Cardiac muscle cell (in vitro differentiated cells and primary cell): ENCODE measurements at places on chromosomes 11 and 22. TPM values are rescaled to one million over a fixed set of nuclear protein-coding genes. Genes with fewer than 3 reads are reported as not detected.

GPHA2 gene
- not detected in 2 replicates for total RNA-seq

- no peak for DNase-seq
Observed at GRCh38 chr11:20014067-20014402, 146.2 kb downstream of the DBX1 start.

BDNF gene
- total RNA-seq, result 0.36 and 0.70 TPM in 2 replicates

UBQLNL gene
- total RNA-seq, result 0.92 and 3.4 TPM in 2 replicates

GRCh38 chr11:61581931-61582330 lies 1.1 kb upstream of the SYT7 start:
- DNase-seq, result no peak

GRCh38 chr22:49183826-49184216 lies 643.9 kb downstream of the BRD1 start:
- no peak for DNase-seq

DNA sequence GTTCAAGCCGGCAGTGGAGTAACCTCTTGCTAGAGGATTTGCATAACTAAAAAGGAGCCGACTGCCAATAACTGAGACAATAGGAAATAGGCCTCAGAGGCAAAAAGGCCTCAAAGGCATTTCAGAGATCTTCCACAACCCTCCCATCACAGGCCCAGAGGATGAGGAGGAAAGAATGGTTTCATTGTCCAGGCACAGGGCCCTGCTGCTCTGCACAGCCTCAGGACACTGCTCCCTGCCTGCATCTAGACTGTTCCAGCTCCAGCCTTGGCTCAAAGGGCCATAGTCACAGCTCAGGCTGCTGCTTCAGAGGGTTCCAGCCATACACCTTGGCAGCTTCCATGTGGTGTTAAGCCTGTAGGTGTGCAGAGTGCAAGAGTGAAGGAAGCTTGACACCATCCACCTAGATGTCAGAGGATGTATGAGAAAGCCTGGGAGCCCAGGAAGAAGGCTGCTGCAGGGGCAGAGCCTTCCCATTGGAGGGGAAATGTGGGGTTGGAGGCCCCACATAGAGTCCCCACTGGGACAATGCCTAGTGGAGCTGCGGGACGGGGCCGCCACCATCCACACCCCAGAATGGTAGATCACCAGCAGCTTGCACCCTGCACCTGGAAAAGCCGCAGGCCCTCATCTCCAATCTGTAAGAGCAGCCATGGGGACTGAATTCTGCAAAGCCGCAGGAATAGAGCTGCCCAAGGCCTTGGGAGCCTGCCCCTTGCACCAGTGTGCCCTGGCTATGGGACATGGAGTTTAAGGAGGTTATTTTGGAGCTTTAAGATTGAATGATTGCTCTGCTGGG lies 8.2 kb upstream of the LRP5 start:
- DNase-seq, result no peak

DNA sequence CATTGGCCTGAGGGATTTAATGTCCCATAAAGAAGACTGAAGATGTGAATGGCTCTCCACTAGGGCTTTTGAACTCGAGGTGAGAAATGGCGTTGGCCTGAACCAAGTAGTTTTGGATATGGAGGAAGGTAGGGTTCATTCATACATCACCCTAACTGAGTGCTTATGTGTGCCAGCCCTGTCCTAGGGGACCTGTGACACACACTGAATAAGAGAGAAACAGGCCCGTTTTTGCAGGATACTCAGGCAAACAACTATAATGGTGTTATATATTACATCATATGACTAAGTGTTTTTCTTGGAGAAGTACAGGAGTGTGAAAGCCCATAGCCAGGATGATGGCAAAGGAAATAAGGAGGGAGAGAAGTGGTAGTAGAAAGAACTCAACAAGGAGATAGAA lies 368.1 kb downstream of the TMEM135 start:
- DNase-seq, result no peak

DNA sequence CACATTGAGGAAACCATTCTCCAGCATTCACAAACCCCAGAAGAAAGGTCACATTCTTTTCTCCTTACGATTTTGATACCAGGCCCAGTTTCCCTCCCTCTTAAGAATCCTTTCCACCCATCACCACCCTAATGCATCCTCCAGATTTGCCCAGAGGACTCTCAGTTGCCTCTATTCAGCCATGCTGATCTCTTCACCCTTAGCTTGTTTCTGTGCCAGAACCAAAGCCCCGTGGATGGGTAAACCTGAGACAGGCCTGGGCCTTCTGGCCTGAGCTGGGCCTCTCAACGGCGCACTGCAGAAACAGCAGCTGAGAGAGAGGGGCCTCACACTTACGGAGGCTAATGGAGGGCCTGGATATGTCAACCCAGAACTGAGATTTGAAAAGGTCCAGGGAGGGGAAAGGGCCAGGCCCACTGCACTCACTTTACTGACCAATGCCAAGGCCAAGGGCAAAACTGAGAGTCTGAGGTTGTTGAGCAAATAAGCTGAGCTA lies 32.2 kb upstream of the OAF start:
- DNase-seq, result no peak

MS4A6A gene
- total RNA-seq, result 0.83 TPM in 1 of 2 replicates, not detected in the other

OR9Q1 gene
- total RNA-seq, result not detected in 2 replicates

DNA sequence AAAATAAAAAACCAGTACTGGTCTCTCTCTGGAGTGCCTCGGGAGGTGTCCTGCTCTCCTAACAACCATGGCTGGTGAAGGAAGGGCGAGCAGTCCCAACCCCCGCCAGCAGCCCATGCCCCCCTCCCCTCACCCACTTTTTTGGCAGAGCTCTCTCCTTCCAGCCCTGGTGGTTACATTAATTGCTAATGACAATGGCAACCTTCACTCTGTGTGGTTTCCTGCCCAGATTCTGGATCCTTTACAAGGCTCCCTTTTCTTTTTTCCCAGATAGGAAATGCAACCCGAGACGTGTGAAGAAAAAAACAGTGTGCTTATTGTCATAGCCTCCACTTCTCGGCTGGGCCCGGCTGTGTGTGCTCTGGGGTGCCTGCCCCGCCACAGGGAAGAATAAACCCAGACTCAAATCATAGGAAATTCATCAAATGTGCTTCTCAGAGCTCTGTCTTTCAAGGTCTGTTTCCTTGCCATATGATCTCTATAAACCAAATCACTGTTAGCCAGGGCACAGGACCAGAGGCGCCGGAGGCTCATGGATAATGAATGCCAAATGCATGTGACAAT lies 513.0 kb downstream of the SOX6 start:
- peak; percentile 71 for DNase-seq

- peak; percentile 39 for DNase-seq
Observed at GRCh38 chr22:17562906-17563870, at the start of gene SLC25A18. Gene SLC25A18 (plus strand): TSS chr22:17563498. CDS start chr22:17579945, 16,447 bp downstream.
